ENCODE measurements at places on chromosomes 4 and X.

GRCh38 chrX:140503238-140503601 is 1.6 kb downstream of the SOX3 start:
- no peak for DNase-seq

GRCh38 chr4:48139691-48140090 is 5.6 kb upstream of the TXK start:
- no peak for DNase-seq

DNA sequence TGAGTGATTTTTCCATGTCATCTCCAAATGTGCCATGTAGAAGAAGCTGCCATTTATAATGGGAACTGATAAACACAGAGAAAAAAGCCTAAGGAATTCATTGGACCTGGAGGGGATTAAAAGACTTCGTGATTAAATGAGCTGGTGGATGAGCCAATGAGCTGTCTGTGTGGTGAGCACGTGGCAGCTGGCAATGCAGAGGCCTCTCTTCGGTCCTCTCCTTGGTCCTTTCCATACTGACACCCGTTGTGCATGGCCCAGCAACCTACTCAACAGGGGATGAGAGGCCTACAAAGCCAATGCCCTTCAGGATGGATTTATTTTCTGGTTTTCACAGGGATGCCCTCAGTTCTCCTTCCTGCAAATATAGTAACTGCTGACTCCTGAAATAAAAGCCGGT is 87.7 kb upstream of the STS start:
- no peak for DNase-seq

DNA sequence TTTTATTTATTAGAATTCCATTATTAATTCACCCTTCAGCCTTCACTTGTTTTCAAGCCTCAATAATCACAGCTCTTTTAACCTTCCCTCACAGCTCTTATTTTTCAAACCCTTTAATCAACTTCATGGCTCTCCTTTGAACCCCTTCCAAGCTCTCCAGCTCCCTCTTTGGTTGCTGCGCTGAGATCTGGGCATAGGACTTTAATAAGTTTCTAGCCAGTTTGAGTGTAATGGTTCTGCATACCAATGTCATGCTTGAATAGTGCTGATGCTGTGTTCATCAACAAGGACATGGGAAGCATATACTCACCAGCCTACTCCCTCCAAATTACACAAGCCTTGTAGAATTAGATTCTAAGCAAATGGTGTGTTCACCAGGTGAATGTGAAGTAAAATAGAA is 3.5 kb upstream of the RNF212 start:
- no peak for DNase-seq

- no peak for DNase-seq
These were observed 64.6 kb upstream of the PPP3CA start for GRCh38 chr4:101411926-101412325.

DNA sequence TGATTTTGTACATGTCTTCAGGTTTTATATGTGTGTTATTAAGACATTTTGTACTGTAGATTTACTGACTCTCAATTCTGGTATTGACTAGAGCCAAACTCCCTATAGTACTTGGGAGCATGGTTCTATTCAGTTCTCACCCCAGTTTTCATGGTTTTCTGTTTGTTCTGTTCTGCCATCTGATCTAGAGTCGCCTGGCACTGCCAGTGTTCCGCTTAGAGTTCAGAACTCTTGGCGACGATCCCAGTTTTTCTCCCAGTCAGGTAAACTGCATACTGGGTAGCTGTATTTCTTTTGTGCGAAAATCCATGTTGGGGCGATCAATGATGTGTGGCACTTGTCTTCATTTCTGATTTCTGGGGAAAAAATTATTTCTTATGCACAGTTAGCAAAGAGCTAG is 78.0 kb downstream of the PHOX2B start:
- DNase-seq: peak; percentile 7

DNA sequence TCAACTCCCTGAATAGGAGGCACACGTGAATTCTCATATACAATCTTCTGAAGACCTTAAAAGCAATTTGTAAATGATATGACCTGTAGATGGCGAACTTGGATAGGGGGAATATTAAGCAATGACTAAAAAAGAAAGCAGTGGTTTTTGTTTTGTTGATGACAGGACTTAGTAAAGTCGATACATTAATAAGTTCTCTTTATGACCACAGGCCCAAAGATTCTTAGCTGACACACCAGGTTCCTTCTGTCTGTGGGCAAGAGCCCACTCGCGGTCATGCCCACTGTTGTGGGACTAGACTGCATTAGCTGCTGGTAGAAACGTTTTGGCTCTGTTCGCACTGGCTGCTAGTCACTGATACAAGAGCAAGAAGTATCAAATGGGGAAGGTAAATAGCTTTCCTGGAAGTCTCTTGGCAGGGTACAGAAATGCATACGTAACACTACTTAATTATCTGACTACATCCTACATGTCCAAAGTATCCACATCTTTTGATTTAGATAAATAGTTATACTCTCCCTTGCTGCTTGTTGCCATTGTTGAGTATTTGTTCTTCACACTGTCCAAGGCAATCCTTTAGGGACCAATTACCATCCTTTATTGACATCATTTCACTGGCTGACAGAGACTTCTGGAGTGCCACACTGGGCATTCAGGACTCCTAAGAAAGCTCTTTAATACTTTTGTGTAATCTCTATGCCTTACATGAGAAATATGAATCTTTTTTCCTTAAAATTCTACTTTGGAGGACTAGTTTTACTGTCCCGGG is 31.0 kb downstream of the ALPK1 start:
- DNase-seq: peak; percentile 42

- DNase-seq: no peak
These were observed 6.4 kb downstream of the TCEAL8 start for GRCh38 chrX:103248553-103248952.

GRCh38 chr4:107689912-107690587 is 30.0 kb downstream of the PAPSS1 start:
- no peak for DNase-seq

DNA sequence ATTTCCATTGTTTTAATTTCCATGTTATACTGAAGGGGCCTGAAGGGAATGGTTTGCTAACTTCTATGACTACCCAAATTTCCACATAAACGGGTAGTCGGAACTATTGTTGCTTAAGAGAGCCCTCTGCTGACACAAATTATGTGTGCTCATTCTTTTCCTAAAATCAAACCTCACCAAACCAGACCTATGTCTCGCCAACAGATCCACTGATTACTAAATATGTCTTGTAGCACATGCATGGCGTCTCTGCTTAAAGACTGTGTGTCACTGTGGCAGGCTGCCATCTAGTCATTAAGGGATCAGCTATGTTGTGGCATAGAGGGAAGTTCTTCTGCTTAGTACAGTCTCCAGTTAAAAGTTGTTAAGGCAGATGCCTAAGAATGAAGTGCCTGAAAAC is 25.1 kb downstream of the PIR start:
- DNase-seq: no peak

- DNase-seq: no peak
These were observed 5.7 kb downstream of the CHST7 start for GRCh38 chrX:46579250-46579649.

DNA sequence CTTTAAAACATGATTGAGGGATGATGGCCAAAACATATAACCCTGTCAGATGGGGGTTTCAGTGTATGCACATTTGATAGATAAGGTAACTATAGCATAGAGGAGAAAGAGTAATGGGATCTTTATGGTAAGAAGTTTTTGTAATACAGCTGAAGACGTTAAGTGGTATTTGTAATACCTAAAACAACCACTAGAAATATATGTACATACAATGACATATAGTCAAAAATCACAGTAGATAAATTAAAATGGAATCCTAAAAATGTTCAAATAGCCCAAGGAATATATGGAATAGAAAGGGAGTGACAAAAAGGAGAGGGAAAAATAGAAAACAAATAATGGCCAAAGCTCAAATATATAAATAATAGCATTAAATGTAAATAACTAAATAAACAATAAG is 371.3 kb upstream of the FSTL5 start:
- DNase-seq: no peak

DNA sequence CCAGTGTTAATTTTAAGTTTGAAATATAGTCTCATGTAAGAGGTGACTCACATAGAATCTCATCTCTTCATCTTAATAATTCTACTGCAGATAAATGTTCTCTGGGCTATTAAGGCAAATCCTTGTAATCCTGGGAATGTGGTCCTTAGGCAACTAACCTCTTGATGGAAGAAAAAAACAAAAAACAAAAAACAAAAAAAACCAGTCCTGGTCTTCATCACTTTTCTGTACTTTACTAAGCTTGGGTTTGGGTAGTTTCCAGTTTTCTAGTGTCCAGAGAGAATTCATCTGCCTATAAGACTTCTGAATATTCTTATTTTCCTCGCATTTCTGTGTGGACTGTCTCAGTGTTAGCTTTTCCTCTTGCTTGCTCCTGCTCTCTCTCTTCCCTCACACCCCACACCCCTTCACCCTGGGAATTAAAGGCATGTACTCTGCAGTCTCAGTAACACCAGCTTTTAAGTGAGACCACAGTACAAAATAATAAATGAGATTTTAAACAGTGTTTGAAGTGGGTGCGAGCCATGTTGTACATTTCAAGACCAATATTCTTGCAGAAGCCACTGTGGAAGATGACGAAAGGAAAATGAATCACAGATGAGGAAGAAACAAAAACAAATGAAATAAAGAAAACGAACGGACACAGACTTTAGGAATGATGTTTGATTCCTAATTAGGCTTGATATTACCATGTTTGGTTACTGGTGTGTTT is 51.7 kb downstream of the HAND2 start:
- DNase-seq: no peak

- peak; percentile 67 for DNase-seq
These were observed 48.3 kb downstream of the TLR10 start for GRCh38 chr4:38734446-38734845.
